ENCODE measurements at places on chromosomes 7 and 10.

DNA sequence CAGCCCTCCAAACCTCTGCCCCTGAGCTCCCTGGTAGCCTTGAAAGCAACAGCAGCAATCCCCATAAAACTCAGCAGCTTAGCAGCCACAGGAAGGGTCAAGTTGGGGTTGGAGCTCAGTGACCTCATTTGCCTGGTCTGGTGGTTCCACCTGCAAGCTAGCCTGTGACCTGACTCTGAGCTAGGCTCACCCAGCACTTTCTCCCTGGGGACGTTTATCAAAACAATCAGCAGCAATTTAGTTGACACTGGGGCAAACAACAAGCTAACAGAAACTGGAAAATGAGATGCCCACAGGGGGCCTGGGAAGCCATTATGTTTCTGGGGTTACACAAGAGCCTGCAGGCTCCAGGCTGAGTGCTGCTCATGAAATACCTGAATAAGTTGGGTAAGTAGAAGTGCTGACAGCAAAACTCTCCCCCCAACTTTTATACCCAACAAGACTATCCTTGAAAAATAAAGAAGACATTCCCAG lies 22.4 kb upstream of the CRYGN start:
- DNase-seq, result no peak

DNA sequence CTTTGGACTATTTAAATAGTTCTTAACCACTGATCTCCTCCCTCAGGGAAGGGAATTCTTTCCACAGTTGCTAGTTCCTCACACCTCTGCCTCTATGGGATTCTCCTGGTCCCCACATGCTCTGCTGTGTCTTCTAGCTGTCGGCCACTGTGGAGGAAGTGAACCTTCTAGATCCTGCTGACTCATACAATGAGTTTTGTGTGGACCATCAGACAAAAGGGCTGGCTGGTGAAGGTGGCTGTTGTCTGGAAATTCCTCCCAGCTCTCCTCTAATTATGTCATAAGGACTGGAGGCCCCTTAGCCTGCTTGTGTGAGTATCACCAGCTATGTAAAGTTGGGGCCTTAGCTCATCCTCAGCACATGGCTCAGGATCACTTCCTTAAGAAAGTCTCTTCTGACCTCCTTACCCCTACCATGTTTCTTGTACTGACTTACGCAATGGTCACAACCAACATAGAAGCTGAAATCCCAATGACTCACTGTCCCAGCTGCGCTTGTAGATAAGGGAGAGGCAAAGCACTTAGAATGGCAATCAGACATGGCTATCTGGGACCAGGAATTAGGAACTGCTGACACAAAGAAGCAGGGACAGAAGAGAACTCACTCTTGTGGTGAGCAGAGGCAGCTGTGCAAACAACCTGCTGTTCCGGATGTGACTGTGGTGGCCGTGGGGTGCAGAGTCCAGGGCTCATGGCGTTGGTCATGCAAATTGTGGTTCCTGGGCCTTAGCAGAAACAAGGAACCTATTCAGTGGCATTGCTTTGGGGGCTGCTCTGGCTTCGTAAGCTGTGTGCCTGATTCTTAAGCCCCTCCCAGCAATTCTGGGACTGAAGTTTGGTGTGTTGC lies 2.5 kb upstream of the MACC1 start:
- DNase-seq, result no peak

DNA sequence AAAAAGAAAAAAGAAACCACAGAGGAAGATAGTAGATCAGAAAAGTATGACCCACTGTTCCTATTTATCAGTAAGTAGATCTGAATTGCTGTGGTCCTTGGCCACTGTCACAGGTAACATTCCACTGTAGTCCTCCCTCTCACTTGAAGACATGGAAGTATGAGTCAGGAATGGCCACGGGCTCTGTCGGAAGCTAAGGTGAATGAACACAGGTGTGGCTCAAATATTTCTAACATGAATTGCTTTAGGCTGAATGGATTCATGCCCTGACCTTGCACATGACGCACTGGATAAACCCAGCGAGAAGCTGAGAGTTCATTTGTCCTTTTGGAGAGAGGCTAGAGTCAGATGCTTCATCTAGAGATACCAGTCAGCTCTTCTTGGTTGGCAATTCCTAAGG lies 224.5 kb upstream of the SP8 start:
- no peak for DNase-seq

DNA sequence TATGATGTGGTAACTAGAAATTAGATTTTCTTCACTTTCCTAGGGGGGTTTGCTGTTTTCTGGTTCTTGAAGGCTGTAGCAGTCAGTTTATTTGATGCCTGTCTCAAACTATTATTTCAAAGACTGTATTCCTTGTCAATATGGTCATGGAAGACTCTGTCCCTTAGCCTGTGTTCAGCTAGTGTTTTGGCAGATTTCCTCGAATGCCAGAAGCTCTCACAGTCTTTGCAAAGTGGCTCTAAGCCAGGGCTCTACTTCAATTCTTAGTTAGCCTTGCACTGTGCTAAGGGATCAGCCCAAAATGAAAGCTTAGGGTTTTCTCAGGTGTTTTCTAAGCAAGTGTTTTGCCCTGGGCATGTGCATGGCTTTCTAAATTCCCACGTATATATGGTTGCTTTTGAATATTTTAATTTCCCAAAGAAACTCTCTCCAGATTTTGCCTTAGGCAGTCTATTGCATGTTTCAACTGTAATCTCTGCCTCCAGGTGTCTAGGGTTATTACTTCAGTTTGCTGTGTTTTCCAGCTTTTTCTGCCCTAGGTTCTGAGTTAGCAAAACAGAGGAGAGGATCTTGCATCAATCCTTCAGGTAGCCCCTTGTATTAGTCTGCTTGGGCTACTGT lies 7.2 kb upstream of the C1GALT1 start:
- no peak for DNase-seq

DNA sequence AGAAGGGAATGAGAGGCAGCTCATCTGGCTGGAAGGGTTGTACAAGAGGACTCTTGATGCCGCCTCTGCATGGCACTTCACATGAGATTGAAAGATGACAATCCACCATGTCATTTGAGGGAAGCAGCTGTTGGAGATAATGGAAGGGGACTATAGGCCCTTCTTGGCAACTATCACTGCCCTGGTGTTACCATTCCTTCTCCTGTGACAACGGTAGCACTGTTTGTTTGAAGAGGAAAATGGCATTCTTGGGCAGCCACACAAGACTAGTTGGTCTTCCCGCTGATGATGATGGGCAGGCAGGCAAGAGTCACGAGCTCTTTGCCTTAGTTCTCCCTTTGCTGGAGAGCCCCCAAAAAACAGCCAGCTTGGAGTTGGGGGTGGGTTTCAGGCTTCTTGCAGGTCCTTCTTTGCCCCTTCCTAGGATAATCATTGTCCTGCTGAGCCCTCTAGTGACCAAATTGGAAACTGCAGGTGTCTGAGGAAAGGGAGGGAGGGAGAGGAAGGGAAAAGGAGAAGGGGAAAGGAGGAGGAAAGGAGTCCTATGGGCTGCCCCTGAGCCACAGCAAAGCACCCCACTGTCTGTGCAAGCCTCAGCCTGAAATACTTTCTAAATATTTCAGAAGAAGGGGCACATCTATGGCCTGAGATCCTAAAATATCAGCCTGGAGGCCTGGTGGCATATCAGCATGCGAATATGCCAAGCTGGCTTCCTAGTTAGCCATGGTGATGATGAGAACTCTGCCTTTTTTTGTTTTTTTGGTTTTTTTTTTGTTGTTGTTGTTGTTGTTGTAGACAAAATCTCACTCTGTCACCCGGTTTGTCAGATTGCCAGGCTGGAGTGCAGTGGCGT lies 165.6 kb upstream of the KMT2E start:
- DNase-seq, result no peak

DNA sequence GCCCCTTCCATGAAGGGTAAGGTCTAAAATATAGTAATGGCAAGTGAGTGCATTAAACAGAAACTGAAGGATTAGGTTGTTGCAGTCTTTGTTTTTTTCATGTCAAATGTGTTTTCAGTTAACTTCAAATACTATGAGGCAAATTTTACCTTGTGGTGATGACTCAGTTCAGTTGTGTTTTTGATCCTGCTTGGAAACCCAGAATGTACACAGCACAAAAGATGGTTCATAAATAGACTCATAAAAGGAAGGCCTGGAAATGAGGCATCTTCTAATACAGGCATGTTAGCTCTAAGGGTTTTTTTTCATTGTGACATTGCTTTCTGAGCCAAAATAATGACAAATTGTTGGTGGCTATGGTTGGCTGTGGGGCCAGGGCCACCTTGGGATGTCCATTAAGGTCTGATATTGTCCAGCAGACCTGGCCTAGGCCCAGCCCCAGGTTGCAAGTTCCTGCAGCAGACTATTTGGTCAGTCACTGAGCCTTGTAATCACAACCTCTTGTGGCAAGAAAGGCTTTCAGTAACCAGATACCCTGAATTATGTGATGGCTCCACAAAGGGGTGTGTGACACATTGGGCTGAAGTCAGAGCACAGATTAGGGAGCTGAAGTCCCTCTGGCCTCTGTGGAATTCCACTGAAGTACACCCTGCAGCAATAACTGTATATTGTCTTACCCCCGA lies 69.0 kb upstream of the SAMD8 start:
- no peak for DNase-seq

Data from GOT3 (cell line).